Inflammatory macrophage treated with lipopolysaccharide for 1 hour (primary cell): ENCODE measurements at places on chromosomes 5 and 9.

GRCh38 chr9:131260751-131261452, 15.4 kb downstream of the FAM78A start:
- no peak for DNase-seq

- DNase-seq = no peak
Observed at GRCh38 chr9:88259001-88259400, 120.7 kb upstream of the SPATA31C2 start.

GRCh38 chr5:134957920-134958608, 9.6 kb upstream of the CATSPER3 start:
- no peak for DNase-seq

DNA sequence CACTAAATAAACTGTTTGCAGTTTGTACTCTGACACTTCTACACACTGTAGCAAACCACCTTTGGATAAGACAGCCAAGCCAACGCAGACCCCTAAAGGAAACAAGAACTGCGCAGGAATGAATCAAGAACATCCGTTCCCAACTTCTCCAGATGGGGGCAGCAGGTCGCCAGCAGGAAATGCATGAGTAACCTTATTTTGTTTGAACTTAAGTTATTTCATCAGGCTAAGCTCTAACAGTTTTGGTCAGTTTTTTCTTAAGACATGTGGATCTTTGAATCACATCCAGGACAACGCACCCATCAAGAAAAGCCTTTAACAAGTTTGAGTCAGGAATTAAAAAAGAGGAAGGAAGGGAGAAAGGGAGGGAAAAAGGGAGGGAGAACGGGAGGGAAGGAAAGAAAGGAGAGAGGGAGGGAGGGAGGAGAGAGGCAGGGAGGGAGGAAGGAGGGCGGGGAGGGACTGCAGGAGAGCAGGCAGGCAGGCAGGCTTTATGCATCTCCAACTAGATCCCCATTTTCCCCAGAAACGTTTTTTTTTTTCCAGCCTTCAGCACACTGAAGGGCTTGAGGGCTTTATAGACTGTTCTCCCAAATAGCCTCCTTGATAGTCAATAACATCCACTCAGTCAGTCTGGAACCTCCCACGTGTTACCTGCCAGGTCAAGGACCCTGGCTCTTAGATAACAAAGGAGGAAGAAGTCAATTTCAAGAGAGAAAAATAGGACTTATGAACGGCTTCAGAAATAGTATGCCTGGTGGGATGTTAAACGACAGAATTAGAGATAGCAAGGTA, 22.2 kb downstream of the BHMT start:
- DNase-seq = peak; percentile 59

DNA sequence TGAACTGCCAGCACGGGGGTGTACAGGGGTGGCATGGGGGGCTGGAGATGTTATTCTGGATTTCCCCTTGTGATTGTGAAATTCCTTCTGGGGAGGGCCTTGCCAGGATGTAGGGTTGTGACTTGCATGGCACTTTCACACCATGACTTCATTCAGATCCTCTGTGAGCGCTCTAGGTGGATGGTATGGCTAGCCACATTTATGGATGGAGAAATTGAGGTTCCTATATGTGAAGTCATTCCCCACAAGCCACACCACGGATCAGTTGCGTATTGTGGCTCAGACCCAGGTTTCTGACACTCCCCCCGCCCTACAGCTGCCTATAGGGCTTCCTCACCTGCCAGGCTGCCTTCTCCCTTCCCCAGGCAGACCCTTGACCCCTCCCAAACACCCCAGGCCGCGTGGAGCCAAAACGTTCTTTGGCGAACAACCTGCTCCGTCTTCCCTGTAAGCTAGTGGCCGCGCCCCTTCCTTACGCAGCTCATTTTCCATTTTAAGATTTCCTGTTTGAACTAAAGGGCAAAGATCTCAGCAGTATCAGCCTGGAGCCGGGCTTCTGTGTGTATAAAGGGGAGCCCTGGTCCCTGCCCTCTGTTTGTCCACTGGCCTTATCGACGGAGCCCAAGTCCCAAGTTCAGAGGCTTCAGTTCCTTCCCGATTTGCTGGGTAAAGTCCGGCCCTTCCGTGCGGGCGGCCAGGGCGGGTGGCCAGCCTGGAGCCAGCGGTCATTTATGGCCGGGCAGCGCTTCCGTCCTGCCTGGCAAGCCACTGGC, 97.8 kb upstream of the KLF4 start:
- peak; percentile 43 for DNase-seq

DNA sequence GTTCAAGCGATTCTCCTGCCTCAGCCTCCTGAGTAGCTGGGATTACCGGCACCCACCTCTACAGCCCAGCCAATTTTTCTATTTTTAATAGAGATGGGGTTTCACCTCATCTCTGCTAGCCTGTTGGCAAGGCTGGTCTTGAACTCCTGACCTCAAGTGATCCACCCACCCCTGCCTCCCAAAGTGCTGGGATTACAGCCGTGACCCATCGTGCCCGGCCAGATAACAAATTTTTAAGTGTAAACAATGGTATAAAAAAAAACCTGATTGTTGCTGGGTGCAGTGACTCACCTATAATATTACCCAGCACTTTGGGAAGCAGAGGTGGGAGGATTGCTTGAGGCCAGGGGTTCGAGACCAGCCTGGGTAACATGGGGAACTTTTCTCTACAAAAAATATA, 28.0 kb upstream of the N4BP3 start:
- DNase-seq = no peak

GRCh38 chr9:93194221-93194625, 10.3 kb downstream of the WNK2 start:
- no peak for DNase-seq

GRCh38 chr5:156893517-156893916, 43.4 kb downstream of the PPP1R2B start:
- DNase-seq = no peak

DNA sequence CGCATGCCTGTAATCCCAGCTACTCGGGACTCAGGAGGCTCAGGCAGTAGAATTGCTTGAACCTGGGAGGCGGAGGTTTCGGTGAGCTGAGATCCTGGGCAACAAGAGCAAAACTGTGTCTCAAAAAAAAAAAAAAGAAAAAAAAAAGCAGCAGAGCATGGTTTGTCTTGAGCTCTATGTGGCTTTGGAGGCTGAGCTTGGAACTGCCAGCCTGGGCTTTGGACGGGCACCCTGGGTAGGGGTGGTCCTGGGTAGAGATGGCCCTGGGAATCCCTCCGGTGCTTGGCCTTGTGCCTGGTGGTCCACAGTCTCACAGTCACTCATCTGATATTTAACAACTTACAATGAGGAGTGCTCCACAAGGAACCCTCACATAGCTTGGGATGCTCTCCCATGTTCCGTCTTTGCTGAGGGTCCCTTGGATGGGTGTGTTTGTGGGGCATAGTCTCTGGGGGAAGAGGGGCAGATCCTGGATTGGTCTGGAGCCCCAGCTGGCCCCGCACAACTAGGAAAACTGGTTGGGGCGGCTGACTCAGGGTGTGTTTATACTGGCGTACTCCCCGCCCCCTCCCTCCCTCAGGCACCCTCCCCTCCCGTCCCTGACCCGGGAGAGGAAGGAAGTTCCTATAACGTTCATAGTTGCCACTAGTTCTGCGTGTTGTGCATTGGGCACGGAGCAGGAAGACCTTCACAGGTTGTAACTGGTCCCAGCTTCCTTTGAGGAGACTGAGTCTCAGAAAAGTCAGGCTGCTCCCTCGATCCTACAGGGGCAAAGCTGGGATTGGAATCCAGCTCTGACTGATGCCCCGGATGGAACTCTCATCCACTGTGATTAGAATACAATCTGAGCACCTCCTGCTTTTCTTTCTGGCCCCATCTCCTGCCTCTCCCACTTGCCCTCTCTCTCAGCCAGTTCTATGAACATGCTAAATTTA, 11.2 kb downstream of the IER5L start:
- DNase-seq = peak; percentile 54

DNA sequence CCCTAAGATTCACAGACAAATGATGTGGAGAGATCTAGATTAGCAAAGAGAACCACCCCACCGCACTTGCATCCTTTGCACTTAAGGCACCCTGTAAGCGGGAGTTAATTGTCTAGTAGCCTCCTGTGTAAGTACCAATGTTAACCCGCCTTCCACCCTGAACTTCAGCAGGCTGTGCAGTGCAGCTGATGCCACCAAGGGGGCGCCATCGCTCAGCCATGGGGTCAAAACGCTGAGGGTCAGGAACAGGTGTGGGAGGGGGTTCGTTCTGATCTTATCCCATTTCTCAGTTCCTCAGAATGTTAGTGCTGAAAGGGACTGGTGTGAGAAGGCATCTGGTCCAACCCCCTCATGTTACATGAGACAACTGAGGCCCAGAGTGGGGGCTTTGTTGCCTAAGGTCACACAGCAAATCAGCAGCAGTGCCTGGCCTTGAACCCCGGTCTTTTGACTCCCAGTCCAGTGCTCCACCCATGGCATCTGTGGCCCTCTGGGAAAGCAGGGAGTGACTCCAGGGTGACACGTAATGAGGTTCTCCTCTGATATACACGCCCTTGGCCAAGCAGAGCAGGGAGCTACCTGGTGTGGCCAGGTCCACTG, 57.3 kb downstream of the CYFIP2 start:
- DNase-seq = no peak

DNA sequence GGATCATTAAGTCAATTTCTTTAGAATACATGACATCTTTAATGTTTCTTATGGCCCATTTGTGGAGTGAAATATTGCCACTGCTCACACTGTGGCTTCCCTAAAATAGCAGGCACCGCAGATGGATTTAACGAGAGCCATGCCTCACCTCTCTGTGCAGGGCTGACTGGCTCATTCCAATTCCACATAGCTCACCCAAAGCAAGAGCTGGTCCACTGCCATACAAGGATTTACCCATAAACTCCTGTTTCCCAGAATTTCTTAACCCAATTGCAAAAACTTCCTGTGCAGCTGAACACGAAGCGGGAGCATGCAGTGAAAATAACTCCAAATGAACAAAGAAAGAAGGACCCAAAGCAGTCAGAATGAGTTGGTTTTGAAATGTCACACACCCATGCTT, 159.5 kb downstream of the BAAT start:
- DNase-seq = no peak

- no peak for DNase-seq
Observed at GRCh38 chr5:20572614-20573013, 584.6 kb upstream of the CDH18 start.

DNA sequence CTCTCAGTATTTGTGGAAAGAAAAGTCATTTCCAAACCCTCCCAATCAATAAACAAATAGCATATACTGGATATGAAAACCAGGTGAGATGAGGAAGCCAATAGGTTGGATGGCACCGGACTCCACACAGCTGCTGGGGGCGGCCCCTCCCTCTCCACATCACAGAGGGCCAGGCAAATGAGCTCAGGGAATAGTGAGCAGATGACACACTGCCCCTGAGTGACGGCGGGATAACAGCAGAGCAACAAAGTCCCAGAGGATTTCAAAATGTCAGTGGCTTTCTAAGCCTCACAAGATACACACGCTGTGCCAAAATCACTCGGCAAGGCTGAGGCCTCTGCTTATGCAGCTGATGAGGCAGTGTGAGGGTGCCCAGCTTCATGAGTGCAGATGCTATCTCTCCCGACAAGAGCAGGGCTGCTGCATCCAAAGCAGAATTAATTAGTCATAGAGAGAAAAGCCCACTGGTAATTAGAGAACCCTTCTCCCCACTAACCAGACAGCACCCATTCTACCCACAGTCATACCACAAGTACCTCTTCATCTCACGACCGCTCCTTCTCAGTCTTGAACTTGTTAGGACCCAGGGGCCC, 235.0 kb upstream of the NFIL3 start:
- no peak for DNase-seq

DNA sequence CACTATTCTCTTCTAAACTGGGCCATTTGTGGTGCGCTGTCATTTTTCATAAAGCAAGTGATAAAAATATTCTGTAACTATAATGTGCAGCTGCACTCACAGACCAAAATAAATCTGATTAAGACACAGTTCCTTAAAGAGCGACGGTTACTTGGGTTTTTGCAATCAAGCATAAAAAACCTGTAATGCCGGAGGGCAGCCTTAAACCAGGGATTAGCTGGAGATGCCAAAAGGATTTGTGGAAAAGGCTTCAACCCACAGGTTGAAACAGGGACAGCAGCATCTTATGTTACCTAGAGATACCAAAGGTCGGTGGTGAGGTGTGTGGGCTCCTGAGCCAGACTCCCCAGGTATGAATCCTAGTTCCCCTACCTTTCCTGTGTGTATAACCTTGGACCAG, 49.3 kb downstream of the CTNND2 start:
- no peak for DNase-seq

DNA sequence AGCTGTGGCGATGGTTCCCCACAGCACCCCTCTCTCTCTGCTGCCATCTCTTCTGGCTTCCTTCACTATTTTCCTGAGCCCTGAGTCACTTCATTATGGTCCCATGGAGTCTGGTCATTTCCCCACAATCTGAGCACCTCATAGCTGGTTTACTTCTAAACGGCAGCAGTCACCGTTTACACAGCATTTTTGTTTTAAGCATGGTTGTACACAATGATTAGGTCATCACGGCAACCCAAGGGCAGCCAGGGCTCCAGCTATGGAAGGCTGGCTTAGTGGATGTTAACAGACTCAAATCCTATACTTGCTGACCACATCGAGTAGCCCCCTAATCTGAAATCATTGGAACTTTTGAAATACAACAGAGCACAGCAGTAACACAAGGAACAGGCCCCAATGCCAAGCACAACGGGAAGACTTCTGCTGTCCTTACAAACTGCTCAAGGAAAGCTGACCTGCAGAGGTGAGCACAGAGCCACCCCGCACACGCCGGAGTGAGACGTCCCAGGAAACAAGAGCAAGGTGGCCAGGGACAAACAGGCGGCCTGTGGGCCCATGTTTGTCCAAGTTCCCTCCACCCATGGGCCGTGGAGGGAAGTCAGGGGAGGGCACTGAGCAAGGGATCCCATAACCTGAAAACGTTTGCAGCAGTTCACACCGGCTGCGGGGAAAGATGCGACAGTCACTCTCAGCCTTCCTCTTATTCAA, 22.9 kb downstream of the CAMSAP1 start:
- DNase-seq = no peak

- DNase-seq = no peak
Observed at GRCh38 chr9:108671794-108672193, 184.0 kb downstream of the ACTL7B start.

GRCh38 chr5:142853682-142854081, 83.5 kb downstream of the ARHGAP26 start:
- DNase-seq = no peak

GRCh38 chr5:94700592-94700991, 82.1 kb downstream of the SLF1 start:
- DNase-seq = no peak

GRCh38 chr9:1708219-1708618, 306.9 kb upstream of the SMARCA2 start:
- no peak for DNase-seq

DNA sequence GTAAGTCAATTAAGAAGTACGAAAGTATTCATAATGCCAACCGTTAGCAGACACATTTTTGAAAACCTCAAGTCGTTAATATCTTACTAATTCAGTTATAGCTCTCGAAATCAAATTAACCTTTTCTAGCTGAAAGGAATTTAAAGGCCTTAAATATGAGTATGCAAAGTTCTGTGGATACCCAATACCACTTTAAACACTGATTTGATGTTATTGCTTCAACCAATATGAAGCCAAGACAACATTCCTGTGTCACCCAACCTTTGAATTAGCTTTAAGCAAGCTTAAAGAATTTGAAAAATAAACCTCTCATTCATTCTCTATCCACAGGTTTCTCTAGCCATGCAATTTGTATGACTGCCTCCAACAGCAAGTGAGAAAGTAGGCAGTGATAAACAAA, 204.5 kb downstream of the MCTP1 start:
- no peak for DNase-seq
